ENCODE measurements at places on chromosomes 2 and 18.

- DNase-seq, result no peak
These were observed 55.0 kb upstream of the PKDCC start for GRCh38 chr2:41992671-41993434.

DNA sequence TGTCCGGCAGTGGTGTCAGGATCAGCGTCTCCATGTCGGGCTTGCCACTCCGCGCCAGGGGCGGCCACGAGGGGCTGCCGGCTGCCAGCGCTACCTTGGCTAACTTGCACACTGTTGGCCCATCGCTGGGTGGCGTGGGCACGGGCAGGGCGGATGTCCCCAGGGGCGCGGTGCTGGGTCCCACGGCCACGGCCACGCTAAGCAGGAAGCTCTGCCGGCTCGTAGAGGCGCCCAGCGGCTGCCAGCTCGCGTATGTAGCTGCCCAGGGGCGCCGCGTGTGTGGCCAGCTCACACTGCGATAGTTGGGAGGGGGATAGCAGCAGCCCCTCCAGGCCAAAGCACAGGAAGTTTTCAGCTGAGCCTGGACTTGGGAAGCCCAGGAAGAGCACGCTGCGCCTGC is 249.4 kb downstream of the ANKRD30B start:
- DNase-seq, result no peak

DNA sequence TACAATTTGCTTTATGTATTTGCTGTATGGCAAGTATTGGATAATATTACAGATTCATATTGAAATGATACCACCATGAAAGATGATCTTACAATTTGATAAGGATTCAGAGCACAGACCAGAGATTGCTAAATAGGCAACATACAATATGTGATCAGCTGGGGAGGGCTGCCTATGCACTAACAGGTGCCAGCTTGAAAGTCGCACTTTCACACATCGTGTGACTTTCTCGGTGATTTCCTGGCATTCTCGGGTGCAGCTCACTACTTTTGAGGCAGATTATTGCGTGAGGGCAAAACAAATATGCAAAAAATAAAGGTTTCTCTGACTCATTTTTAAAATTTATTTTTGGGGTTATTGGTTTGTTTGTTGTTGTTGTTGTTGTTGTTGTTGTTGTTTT is 36.0 kb downstream of the RBMS1 start:
- DNase-seq, result no peak

GRCh38 chr2:29066997-29067605 is 7.2 kb downstream of the PCARE start:
- DNase-seq, result no peak

- no peak for DNase-seq
These were observed 59.3 kb downstream of the LRRFIP1 start for GRCh38 chr2:237686659-237687136.

- no peak for DNase-seq
These were observed 120.1 kb downstream of the LRP1B start for GRCh38 chr2:142010477-142011270.

DNA sequence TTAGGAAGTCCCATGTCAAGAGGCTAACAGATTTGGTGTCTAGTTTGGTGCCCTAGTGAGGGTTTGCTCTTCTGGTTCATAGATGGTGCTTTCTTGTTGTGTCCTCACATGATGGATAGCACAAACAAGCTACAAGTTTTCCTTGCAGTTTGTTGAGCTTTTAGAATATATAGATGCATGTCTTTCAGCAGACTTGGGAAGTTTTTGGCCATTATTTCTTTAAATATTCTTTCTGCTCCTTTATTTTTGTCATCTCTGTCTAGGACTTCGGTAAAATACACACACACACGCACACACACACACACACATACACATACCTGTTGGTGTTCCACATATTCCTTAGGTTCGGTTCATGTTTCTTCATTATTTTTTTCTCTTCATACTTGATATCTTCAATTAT is 81.5 kb upstream of the TEX51 start:
- DNase-seq, result no peak

GRCh38 chr2:80246534-80246933 is 58.0 kb downstream of the LRRTM1 start:
- DNase-seq, result no peak

DNA sequence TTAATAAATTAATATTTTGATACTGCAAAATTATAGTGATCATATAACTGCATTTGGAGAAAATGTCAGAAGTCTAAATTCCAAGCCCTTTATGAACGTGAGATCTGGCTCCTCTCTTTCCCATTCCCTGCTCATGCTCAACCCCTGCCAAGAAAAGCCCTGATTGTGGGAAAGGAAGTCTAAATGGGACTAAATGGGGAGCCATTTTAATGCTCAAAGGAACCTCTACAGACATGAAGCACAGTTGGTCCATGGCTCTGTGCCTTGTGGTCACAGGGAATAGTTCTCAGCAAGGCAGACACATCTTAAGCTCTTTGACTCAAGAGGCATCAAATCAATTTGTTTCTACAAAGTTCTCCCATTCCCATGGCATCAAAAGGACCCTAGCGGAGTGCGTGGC is 29.3 kb upstream of the INSIG2 start:
- DNase-seq, result no peak

DNA sequence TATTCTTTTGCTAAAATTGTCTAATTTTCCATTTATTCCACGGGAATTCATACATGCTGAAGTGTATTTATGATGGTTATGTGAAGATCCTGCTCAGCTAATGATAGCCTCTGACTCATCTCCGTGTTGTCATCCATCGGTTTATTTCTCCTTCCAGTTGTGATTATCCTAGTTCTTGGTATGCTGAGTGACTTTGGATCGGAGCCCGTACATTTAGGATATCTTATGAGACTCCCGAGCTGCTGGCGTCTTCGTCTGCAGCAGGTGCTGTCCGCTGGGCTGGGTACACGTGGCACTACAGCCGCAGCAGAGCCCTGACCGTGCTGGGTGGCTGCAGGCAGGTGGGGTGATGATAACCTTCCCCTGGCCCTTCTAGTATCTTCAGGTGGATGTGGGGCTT is 40.1 kb upstream of the GALR1 start:
- DNase-seq, result no peak
